ENCODE measurements at places on chromosomes 16 and 17. TPM values are rescaled to one million over a fixed set of nuclear protein-coding genes. Genes with fewer than 3 reads are reported as not detected.

The PRAC1 gene
- not detected for total RNA-seq

The RASL10B gene
- 61.9 TPM for total RNA-seq

The DNAH9 gene
- total RNA-seq: not detected

The NEUROD2 gene
- not detected for total RNA-seq

- no peak for DNase-seq
- H3K27ac ChIP-seq: no peak overlapping the region
- no peaks in the 10 kb centered on the region for H3K36me3 ChIP-seq
- H3K27me3 ChIP-seq: no peaks in the 10 kb centered on the region
Observed at GRCh38 chr17:31431098-31431851, 39.8 kb downstream of the RAB11FIP4 start.

GRCh38 chr17:74466111-74466827, at the start of gene CD300A:
Gene CD300A (plus strand): TSS chr17:74466634. CDS start chr17:74466704, 70 bp downstream.
- peak within 1 kb of the TSS; percentile 29 for H3K4me3 ChIP-seq
- no peaks in the 10 kb centered on the region for H3K36me3 ChIP-seq
- no peak for DNase-seq
- no peak within 1 kb of the TSS for H3K27ac ChIP-seq
